Midbrain (tissue), 1 donor: ENCODE measurements at places on chromosomes 3 and 15.

GRCh38 chr3:118380576-118380975 is 654.1 kb downstream of the IGSF11 start:
- DNase-seq: no peak

GRCh38 chr15:59137566-59137965 is 32.6 kb downstream of the CCNB2 start:
- DNase-seq: no peak

DNA sequence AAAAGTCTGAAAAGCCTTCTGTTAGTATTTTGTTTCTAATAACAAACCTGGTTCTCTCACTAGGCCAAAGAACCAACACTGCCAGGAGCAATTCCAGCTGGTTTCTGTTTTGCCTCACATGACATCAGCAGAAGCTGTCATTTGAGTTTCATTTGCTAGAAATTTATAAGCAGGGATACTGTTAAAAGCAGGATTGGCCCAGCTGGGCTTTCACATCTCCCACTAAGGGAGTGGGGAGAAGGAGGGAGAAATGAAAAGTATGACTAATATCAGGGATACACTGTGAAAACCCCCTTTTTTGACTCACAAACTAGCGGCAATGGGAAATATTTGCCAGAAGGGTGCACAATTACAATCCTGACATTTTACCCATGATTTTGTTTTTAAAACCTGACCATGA is 5.3 kb downstream of the CCDC80 start:
- DNase-seq: no peak

DNA sequence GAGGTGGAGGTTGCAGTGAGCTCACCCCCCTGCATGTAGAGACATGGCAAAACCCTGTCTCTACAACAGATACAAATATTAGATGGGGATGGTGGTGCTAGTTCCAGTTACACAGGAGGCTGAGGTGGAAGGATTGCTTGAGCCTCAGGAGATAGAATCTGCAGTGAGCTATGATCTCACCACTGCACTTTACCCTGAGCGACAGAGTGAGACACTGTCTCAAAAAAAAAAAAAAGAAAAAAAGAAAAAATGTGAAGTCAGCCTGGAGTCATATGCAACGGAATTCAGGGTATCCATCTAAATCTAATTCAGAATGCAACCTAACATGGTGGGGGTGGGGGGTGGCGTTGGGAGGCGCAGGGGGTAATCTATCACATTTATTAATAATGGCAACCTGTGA is 37.1 kb upstream of the NR2F2 start:
- DNase-seq: no peak
